GM13977 (cell line): ENCODE measurements at places on chromosomes 4 and X.

- DNase-seq: peak; percentile 11
Measured at GRCh38 chrX:85611926-85612325, 232.5 kb upstream of the POF1B start.

GRCh38 chr4:48337731-48338130 lies 3.6 kb upstream of the SLAIN2 start:
- DNase-seq: no peak

DNA sequence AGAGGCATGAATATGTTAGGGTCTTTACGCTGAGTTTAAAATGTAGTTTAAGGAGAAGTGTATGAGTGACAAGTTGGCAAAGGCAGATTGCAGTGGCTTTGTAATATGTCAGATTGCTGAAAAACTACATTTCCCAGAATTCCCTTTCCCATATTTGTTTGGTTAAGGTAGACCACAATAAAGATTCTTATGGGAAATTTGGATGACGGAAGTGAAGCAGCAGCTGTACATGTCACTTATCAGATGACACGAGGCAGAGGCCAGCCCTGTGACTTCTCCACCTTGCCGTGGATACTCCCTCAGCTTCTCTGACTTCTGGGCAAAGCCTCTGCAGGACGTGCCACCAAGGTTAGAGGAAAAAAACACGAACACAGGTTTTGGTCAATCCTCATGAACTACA lies 229.7 kb upstream of the DKK2 start:
- no peak for DNase-seq

GRCh38 chrX:29535212-29536162 lies 679.9 kb upstream of the MAGEB2 start:
- DNase-seq: no peak

DNA sequence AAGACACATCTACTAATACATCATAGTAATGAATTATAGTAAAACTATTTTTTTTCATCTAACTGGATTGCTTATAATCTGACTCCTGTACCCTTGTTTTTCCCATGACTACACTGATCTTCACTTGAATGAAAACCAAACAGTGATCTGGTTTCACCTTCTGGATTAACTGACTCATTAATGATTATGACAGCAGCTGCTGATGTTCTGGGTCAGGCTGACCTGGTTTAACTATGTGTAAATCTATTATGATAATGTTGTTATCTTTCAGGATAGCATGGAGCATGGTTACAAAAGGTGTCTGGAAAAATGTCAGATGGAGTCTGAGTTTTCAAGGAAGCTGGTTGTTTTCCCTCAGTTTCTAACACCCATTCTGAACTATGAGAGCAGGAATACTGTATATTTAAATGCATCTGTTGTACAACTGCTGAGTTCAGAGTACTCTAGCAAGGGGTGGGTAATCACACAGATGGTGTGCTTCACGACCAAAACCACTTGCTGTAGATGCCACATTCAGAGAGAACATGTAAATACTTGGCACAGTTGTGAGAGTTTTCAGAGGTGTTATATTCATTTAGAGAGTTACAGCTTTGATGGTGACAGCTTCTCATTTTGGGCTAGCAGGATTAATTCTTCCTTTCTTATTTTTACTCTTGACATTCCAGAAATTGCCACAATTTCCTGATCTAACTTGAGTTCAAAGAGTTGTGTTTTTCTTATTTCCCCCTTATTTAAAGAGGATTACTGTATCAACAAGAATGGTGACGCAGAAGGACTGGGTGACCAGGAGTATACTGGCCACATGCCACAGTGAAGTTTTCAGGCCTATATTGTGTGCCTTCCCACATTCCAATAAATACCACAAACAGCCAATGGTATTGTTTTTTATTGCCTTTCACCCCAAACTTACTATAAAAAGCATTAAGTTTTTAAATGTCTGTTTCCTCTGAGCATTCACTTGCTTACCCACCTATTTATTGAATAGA lies 249.7 kb upstream of the TET2 start:
- no peak for DNase-seq

DNA sequence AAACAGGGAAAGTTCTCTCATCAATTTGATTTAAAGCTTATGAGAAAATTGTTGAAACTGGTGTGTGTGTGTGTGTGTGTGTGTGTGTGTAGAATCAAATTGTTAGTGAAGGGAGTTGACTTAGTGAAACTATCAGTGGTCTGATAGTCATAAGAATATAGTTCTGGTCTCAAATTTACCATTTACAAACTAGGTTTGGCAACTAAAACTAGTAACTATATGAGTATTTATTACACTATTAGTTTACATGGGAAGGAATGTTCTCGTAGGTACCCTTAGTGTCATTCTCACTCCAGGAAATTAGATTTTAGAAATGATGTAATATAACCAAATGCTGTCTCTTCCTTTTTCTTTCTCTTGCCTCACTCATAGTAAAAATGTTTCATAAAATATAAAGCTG lies 11.9 kb downstream of the SULT1E1 start:
- no peak for DNase-seq

GRCh38 chr4:77193511-77194102 lies 36.6 kb downstream of the CCNG2 start:
- peak; percentile 81 for DNase-seq
